Activated gamma-delta T cell treated with anti-CD3 and anti-CD28 coated beads, Interleukin-2, amount 50 U/mL, for 16 hours (primary cell): ENCODE measurements at places on chromosomes 5 and 9.

- DNase-seq = peak; percentile 39
Measured at GRCh38 chr5:177086654-177087397, at the start of gene FGFR4. Gene FGFR4 (plus strand): TSS chr5:177086915. CDS start chr5:177089603, 2,688 bp downstream.

DNA sequence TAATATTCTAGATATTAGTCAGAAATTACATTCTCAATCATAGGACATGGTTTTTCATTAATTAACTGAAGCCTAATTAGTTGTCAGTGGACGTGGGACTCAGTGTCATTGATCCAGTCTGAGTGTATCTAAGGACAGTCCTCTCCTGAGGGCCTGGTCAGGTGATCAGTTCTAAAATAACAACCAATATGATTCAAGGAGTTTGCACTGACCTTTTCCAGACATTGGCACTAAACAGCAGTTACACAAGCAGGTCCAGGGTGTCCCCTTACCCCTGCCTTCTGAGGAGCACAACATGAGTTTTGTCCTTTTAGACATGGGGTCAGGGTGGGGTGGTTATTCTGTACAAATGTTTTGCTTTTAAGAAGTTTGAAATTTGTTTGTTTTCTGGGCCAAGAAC lies 97.8 kb downstream of the CMYA5 start:
- DNase-seq = no peak

GRCh38 chr9:114034196-114034595 lies 43.9 kb downstream of the AMBP start:
- DNase-seq = no peak

GRCh38 chr9:22522206-22522740 lies 75.6 kb downstream of the DMRTA1 start:
- no peak for DNase-seq

DNA sequence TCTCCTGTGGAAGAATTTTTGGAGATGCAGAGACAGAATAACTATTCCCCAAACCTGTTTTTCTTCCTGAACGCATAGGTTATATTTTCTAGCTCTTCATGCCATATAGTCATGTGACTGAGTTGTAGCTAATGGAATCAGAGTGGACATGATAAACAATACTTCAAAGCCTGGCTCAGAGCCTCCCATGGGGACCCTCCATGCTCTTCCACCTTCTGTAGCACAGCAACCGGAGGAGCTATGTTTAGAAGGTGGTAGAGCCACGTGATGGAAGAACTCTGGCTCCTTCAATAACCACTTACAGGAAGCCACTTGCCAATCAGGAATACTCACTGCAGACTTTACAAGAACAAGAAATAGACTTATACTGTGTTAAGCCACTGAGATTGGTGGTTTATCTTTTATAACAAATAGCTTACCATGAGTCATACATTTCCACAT lies 39.2 kb downstream of the NADK2 start:
- DNase-seq = no peak

DNA sequence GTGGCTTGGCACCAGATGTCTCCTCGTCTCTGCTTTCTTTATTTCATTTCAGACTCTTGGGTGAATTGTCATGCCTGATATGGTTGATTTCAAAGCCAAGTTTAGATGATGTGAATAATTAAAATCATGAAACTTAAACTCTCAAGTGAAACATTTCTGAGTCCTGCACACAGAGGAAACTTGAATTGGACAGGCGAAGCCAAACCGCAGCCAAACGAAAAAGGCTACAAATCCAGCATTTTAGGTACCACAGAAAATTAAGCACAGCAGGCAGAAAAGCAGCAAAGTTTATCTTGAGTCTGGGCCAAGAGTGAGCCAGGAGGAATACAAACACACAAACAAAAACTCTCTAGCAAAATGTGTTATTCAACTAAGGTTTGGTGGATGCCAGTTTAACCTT lies 659.8 kb upstream of the KLF4 start:
- no peak for DNase-seq

GRCh38 chr9:27496135-27496504 lies 28.0 kb upstream of the IFNK start:
- no peak for DNase-seq

GRCh38 chr5:140049713-140050112 lies 6.6 kb upstream of the NRG2 start:
- DNase-seq = no peak
